Fibroblast of lung (primary cell): ENCODE measurements at places on chromosomes 11 and 22. TPM values are rescaled to one million over a fixed set of nuclear protein-coding genes. Genes with fewer than 3 reads are reported as not detected.

DNA sequence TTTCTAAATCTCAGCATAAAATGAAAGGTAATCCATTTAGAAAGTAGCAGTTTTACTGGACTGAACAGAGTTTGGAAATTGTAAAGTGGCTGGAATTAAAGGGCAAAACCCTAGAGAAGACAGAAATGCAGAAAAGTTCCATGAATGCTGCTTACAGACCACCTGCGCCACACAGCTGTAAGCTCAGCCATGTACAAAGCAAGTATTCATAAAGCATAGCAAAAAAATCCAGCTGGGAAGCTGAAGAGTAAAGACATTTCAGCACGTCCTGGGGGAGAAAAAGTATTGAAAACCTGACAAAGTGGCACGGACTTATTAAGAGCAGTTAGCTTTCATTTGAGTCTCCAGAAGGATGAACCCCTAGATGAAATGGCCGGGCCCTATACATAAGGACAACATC is 220.1 kb upstream of the CNTN5 start:
- no peak for DNase-seq

- no peak for DNase-seq
Measured at GRCh38 chr11:9428706-9429105, 32.1 kb upstream of the ZNF143 start.

- no peak for DNase-seq
Measured at GRCh38 chr11:134647066-134647743, 235.2 kb upstream of the B3GAT1 start.

DNA sequence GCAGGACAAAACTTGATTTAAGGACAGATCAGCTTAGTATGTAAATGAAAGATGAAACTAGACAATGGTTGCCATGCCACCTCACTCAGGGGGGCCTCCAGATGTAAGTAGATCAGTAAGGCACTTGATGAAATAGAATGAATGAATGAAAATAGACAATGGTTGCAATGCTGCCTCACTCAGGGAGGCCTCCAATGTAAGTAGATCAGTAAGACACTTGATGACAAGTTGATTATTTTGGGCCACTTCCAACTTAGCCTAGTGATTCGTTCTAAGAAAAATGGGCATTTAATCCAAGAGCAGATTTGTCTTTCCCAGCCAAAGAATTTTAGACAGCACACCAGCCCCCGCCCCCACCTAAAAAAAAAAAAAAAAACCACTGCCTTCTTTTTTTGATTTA is 19.2 kb upstream of the SLC5A12 start:
- peak; percentile 55 for DNase-seq

- no peak for DNase-seq
Measured at GRCh38 chr11:74310857-74311256, 583 bp downstream of the P4HA3 start.

DNA sequence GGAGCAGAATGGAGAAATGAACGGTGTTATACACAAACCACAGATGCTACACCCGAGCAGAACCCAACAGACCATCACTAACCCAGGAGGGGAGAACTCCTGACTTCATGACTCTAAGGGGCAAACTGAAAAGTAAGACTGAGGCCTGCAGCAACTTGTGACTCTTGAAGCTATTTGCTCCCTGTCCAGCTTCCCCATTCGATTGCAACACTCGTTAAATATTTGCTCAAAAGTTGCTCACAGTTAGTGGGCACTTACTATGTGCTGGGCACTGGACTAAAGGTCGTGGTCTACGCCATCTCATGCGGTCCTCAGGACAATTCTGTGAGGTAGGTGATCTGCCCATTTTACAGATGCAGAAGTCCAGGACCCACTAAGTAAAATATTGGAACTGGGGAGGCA is 9.5 kb upstream of the ADA2 start:
- DNase-seq = no peak

DNA sequence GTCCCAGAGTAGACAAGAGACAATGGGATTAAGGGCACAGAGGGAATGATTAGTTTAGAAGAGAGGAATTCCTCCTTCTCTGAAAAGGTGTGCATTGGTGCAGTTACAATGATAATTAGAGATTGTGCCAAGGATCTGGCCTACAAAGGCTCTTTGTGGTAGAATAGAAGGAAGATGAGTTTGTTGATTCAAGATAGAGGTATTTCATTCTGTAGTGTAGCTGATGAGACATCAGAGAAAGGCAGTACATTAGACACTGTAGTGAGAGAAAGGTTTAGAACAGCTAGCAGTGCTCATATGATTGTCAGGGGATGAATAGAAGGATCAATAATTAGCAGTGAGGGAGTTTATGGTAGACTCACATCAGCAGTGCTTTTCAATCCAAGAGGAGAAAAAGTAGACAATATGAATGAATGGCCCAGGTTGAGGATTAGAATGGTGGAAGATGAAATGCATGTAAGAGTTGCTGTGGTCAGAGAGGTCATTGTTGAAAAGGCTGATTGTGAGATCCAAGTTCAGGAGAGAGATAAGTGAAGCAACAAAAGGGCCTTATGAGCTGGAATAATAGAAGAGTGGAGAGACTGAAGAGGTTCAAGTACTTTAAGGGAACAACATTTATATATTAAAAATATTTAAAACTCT is 28.9 kb downstream of the SIK2 start:
- DNase-seq = no peak

DNA sequence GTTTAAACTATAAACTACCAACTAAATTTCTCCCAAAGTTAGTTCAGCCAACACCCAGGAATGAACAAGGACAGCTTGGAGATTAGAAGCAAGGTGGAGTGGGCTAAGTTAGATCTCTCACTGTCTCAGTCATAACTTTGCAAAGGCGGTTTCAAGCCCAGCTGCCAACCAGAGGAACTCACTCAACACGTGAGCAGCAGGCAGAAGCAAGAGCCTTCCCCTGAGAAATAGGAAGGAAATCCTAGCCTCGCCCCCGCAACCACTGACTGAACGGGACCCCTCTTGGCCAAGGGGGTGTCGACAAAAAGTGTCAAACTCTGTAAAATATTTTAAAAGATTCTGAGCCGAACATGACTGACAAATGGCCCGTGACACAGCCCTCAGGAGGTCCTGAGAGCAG is 4.4 kb upstream of the KRTAP5-9 start:
- no peak for DNase-seq

GRCh38 chr11:10473371-10473770 is 18.3 kb downstream of the AMPD3 start:
- DNase-seq = no peak

DNA sequence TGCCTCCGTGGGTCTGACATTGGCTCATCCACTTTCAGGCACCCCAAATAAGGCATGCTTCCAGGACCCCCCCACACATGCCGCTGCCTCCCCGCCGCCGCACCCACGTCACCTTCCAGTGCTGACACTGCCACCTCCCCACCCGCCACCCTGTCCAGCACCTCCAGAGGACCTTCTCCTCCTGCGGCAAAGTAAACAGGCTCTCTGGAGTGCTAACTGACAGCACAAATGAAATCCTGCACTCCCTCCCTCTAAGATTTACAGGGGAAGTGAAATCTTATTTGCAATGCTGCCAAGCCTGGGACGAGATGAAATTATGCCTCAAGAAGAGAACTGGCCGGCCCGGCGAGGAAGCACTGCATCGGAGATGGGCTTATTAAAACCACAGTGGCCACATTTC is 35.3 kb downstream of the MACROD1 start:
- DNase-seq = no peak

- DNase-seq = peak; percentile 86
Measured at GRCh38 chr11:9802291-9802861, 138.5 kb downstream of the SWAP70 start.

GRCh38 chr11:28559492-28559891 is 451.3 kb downstream of the METTL15 start:
- DNase-seq = peak; percentile 86

- DNase-seq = peak; percentile 3
Measured at GRCh38 chr11:93952082-93952780, 68.9 kb upstream of the HEPHL1 start.

DNA sequence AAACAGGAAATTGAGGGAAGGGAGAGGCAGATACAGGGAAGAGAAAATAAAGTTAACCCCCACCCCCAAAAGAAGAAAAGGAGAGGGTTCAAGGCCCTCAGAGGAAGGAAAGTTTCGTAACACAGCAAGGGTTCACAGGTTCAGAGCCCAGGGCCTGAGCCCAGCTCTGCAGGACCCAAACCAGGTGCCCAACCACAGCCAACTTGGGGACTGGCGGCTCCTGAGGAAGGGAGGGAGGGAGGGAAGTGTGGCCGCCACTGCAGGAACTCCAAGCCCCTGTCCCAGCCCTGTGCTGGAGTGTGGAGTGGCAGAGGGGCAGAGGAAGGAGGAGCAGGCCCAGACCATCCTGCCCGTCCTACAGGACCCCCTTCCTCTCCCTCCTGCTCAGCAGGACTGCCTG is 59.2 kb downstream of the ELFN2 start:
- no peak for DNase-seq

DNA sequence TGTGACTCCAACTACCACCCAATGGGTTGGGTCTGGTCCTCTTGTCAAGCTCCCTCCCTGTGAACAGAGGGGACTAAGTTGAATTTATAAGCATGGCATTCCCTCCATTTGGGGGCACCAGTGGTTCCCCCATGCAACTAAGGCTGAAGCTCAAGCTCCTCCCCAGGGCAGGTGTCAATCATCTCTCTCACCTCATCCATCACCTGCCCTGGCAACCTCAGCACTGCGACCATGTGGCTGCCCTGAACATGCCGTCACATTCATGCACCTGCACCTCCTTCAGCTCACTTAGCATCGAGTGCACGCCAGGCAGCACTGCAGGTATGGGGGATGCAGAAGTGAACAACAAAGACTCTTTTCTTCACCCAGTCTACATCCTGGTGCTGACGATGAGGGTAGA is 799.3 kb downstream of the TBC1D22A start:
- DNase-seq = no peak

DNA sequence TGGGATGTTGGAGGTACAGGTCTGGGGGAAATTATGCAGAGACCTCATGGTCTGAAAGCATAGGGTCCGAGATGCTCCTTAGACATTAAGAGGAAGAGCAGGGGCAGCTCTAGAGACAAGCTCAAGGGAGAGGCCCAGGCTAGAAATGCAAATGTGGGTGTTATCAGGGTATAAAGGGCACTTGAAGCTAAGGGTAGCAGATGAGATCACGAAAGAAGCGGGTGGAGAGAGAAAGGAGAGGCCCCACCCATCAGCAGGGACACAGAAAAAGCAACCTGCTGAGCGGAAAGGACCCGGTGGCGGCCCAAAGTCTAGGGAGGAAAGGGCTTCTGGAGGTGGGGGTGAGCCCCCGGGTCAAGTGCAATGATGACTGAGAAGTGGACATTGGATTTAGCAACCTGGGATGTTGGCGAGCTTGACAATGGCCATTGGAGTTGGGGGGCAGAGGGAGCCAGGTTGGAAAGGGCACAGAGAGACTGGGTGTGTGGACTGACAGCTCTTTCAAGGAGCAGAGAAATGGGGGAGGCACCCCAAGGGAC is 8.9 kb downstream of the TMPRSS6 start:
- no peak for DNase-seq

DNA sequence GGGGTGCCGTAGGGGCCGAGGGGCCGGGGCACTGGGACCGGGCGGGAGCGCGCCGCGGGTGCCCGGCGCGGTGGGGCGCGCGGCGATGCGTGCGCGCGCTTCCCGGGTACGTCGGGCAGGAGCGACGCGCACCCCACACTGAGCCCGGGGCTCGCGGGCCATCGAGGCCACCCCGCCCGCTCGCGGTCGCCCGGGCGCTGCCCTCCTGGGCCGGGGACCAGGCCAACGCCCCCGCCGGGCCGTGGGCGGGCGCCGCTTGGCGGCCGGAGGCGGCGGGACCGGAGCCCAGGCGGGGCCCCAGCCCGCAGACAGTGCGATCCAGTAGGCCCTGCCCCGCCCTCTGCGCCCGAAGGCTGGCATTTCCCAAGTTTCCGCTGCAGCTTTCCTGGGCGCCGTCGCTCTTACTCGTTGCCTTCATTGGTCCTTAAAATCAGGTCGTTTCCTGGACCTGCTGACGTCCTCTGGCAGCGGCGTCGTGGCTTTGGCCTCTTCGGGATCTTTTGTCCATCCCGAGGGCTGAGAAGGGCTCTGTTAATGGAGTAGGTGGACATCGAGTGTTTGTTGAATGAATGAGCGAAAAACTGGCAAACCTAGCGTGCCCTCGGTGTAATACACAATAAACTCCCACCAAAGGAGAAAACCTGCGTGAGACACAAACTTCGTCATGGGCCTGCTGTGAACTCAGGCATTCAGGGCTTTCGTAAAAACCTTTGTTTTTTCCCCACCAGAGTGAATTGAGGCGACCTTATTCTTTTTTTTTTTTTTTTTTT is 638 bp downstream of the PARVA start:
- DNase-seq = peak; percentile 84

DNA sequence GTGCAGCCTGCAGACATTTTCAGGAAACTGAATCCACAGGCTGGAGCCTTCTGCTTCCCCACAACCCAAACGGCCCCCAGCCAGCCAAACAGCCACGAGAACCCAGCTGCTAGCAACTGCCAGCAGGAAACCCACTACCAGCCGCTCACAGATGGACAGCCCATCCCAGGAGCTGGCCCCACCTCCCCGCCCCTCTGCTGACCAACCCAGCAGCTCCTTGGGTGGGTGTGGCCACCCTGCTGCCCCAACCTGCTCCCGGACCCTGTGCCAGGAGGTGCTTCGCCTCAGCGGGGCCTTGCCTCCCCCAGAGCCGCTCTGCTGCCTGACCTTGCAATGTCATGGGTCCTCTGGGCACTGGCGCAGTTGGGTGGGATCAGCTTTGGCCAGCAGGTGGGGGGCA is 8.2 kb upstream of the CCDC188 start:
- DNase-seq = no peak

DNA sequence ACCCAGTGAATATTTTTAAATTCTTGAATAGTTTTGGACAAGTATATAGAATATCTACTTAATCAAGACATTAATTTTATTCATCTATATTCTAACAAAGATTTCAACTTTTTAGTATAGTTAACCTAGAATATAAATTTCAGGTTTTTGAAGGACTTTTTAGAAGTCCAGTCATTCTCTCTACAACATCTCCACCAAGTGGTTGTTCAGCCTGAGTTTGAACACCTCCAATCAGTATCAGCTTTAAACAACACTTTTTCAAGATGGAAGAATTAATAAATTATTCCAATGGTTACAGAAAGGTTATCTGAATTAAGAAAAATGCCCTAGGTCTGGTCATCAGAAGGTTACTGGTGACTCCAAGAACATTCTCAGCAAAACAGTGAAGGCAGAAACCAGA is 31.8 kb downstream of the EIF3M start:
- no peak for DNase-seq

- no peak for DNase-seq
Measured at GRCh38 chr22:23828800-23829680, 9.8 kb downstream of the DERL3 start.

DNA sequence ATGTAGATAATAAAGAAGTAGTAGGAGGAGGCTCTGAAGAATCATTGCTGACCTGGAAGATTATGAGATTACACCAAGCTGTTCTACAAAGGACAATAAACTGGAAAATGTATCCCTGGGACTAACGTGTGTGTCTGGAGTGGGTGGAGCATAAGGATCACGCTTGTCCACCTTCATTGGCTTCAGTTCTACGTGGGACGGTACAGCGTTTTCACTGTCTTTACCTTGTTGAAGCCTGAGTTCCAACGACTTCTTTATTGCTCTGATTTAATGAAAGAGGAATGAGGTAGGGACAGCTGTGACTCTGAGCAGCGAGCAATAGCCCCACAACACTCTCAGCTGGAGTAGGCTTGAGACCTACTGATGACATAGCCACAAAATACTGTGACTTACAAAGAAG is 87.0 kb downstream of the ARHGAP42 start:
- no peak for DNase-seq

Gene RASL10A
- not detected in 2 replicates for total RNA-seq

Gene CADM1
- 27.7 and 86.0 TPM in 2 replicates for total RNA-seq

Gene CATSPERZ
- total RNA-seq = 0.33 and 1.0 TPM in 2 replicates

Gene C11orf86
- total RNA-seq = not detected in 2 replicates

Gene ADAMTS15
- total RNA-seq = 23.4 and 24.9 TPM in 2 replicates

Gene TENM4
- 48.3 and 48.4 TPM in 2 replicates for total RNA-seq

Gene CASP4
- total RNA-seq = 196 TPM in 2 replicates

Gene APOA5
- not detected in 2 replicates for total RNA-seq

Gene LAMTOR1
- total RNA-seq = 80.9 and 90.3 TPM in 2 replicates
